ENCODE measurements at places on chromosomes 6 and 20.

DNA sequence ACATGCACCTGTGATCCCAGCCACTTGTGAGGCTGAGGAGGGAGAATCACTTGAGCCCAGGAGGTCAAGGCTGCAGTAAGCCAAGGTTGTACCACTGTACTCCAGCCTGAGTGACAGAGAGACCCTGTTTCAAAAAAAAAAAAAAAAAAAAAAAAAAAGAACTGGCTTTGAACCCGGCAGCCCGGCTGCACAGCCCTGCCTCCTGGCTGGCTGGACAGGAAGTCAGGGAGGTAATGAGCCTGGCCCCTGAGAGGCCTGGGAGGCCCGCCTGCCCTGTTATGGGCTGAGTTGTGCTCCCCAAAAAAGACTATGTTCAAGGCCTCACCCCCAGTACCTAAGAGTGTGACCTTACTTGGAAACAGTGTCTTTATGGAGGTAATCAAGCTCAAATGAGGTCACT, 65.6 kb downstream of the ABHD12 start:
- H3K27ac ChIP-seq = no peak overlapping the region
- H3K27me3 ChIP-seq = no peaks in the 10 kb centered on the region
- DNase-seq = no peak
- no peak overlapping the region for H3K4me3 ChIP-seq
- no peaks in the 10 kb centered on the region for H3K36me3 ChIP-seq

DNA sequence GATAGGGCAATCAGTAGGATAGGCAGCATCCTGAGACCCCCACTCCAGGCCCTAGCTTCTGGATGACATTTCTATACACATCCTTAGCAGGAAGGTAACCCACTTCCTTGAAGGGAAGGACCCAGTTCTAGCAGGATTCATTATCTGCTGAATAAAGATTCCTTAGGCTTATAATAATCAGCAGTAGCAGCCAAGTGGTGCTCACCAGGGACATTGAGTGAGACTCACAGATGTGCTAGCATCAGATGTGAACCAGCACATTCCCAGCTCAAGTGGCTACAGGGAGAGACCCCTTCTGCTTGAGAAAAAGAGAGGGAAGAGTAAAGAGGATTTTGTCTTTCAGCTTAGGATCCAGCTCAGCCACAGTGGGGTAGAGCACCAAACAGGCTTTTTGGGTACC, 244.8 kb upstream of the UFL1 start:
- DNase-seq = no peak
- no peaks in the 10 kb centered on the region for H3K27me3 ChIP-seq
- no peaks in the 10 kb centered on the region for H3K36me3 ChIP-seq
- no peak overlapping the region for H3K4me3 ChIP-seq

GRCh38 chr6:63553208-63553607, 19.1 kb upstream of the LOC128125822 start:
- H3K27me3 ChIP-seq = no peaks in the 10 kb centered on the region
- no peak overlapping the region for H3K27ac ChIP-seq
- no peak for DNase-seq
- H3K4me3 ChIP-seq = no peak overlapping the region
- no peaks in the 10 kb centered on the region for H3K36me3 ChIP-seq

DNA sequence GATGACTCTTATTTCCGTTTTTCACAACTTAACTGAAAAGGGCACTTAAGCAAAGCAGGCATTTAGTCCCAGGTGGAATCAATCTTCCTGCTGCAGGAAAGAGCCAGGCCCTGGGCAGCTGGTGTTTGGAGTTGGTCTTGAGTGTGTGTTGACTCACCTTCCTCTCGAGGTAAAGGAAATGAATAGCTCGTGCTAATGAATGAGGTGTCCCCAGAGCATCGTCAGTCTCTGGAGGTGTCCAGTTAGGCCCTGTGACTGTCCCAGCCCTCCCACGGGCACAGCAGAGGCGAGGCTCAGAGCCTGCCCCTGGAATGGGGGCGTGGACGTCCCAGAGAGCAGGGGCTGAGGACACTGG, 277.7 kb downstream of the NRN1 start:
- H3K27ac ChIP-seq = no peak overlapping the region
- no peak for DNase-seq
- H3K4me3 ChIP-seq = no peak overlapping the region
- no peaks in the 10 kb centered on the region for H3K36me3 ChIP-seq

DNA sequence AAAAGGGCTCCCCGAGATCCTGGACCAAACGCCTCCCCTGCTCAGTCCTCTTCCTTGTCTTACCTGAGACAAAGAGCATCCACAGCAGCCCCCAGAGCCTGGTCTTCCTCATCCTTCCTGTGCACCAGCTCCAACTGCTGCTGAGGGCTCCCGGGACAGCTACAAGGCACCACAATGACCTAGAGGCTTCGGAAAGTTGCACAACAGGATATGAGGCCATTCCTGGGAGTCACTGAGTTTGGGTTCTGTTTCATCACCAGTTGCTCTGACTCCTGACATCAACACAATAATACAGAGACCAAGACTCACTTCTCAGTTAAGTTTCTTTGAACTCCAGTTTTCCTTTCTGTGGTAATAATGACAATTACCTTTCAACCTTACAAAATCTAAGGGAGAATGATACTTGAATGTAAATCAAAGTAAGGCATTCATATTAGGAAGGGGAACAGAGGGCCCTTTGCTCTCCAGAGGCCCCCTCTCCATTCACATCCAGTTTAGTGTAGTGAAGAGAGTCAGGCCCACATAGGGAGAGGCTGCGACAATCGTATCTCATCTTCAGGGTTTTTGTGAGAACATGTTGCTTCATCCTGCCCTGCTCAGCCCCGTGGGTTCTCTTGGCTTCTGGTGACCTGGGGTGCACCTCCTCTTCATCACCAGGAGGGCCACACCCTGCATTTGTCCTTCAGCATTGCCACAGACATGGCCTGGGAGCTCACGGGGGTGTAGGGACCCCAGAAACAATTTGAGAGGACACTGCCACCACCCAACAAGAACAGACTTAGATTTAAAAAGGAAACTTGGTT, at the start of gene TREM1:
Gene TREM1 (minus strand): TSS at position 139 of the 803 bp plus-strand sequence. CDS start 27 bp downstream, at position 112.
- H3K4me1 ChIP-seq = no peaks in the 10 kb centered on the region
- DNase-seq = no peak
- H3K27me3 ChIP-seq = no peaks in the 10 kb centered on the region
- no peaks in the 10 kb centered on the region for H3K36me3 ChIP-seq
- no peak within 1 kb of the TSS for H3K27ac ChIP-seq

DNA sequence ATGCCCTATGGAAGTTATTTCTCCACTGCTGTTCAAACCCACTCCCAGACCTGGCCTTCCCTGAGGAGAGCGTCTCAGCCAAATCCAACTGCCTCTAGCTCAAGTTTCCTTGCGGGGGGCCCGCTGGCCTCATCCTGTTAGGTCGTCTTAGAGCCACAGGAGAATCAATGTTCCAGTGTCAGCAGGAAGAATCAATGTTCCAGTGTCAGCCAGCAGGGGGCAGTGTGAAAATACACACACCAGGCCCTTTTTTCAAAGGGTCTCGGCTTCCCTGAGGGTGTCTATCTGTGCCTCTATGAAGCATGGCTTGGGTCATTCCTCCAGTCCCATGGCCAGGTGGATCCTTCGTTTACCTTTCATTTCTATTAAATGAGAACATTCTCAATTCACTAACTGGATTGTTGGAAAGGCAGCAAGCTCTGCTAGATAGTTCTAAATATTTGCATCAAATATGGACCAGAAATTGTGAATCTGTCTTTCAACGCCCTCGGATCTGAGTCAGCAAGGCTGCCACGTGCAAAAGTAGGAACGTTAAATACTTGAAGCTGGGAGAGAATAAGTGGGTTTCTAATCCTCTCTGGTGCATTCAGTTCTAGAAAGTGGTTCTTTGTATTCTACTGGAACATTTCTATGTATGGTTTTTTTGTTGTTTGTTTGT, 19.2 kb downstream of the PRND start:
- no peak overlapping the region for H3K4me3 ChIP-seq
- H3K27me3 ChIP-seq = no peaks in the 10 kb centered on the region
- no peaks in the 10 kb centered on the region for H3K36me3 ChIP-seq
- no peak for DNase-seq
- no peak overlapping the region for H3K27ac ChIP-seq

DNA sequence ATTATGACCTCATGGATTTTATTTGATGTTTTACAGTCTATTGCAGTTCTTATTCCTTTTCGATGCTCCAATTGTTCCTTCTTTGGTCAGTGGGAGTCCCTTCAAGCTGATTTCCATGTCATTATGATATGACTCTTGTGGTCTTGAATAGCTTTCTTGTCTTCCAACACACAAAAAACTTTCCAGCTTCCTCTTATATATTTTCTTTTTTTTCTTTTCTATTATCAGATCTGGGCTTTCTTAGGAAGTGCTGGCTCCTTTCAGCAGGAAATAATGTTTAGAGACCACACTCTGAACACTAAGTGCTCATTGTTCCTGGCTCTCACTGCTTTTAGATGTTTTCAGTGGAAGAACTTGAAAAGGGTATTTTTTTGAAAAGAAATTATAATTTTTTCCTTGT, 3.1 kb upstream of the SLC17A1 start:
- no peaks in the 10 kb centered on the region for H3K36me3 ChIP-seq
- H3K4me3 ChIP-seq = no peak overlapping the region
- no peaks in the 10 kb centered on the region for H3K27me3 ChIP-seq
- H3K27ac ChIP-seq = no peak overlapping the region

GRCh38 chr20:3013771-3014170, 29.7 kb upstream of the GNRH2 start:
- H3K27me3 ChIP-seq = no peaks in the 10 kb centered on the region
- H3K36me3 ChIP-seq = peaks cover 51% of the 10 kb centered on the region
- no peak for DNase-seq
- H3K27ac ChIP-seq = no peak overlapping the region
- H3K4me1 ChIP-seq = no peaks in the 10 kb centered on the region

DNA sequence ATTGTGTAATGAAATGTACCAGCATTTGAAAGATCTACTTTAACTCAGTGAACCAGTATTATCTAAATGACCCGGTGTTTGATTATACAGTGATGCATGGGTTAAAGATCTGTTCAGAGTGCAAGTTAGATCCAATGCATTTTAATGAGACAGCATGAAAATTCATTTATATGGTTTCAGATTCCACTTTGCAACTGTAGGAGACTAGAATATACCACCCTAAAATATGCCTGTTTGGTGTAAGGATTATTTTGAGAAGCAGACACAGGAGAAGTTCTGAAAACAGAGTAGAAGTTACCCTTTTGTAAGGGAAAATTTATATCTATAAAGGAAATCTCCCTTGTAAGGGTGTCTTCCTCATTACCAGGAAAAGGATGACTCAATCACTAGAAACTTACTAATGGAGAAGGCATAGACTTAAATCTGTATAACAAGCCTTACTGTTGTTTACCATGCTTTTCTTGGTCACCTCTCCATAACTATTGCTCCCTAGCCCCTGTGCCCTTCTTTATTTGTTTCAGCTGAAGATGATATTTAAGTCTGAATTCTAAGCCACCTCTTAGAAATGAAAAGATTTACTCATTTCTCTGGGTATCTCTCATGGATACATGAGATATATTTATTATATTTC, 105.4 kb downstream of the NCOA3 start:
- no peak for DNase-seq
- H3K4me3 ChIP-seq = no peak overlapping the region
- H3K4me1 ChIP-seq = peaks cover 3% of the 10 kb centered on the region
- H3K27ac ChIP-seq = no peak overlapping the region

DNA sequence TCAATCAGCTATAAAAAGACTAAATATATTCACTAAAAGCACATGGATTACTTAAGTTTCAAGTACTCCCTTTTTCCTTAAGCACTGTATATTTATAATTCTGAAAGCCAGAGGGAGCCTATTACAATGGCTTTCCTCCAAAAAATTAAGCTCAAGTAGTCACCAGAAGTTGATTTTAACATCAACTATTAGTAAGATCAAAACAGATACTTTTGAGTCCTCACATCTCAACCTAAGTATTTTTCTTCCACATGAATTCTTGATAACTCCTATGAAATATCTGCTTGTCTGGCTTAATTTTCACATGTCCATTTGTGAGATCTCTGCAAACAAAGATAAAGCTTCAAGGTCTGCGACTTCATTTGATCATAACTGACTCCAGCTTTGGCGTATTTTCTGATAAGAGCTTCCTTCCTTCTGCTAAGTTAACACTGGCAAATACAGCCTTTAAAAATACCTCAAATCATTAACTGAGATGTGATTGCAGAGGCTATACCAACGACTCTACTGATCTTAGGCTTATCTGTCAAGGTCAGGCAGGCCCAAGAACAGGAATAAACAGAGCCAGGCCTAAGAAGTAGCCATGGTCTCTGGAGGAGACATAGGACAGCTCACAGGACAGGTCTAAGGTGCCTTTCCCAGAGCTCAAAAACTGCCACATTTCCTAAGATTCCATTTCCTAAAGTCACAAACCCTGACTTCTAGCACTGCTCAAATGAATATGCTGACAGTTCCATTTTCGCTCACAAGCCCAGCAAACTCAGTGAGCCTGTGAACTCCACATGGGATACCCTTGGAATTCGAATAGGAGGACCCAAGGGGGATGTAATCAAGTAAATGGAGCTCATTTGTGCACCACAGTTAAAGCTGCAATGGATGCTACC, 10.0 kb downstream of the SNX5 start:
- no peak overlapping the region for H3K4me3 ChIP-seq
- no peak for DNase-seq
- H3K27ac ChIP-seq = peak overlapping the region; percentile 53
- H3K36me3 ChIP-seq = no peaks in the 10 kb centered on the region
- H3K27me3 ChIP-seq = no peaks in the 10 kb centered on the region
- H3K4me1 ChIP-seq = peaks cover 67% of the 10 kb centered on the region

DNA sequence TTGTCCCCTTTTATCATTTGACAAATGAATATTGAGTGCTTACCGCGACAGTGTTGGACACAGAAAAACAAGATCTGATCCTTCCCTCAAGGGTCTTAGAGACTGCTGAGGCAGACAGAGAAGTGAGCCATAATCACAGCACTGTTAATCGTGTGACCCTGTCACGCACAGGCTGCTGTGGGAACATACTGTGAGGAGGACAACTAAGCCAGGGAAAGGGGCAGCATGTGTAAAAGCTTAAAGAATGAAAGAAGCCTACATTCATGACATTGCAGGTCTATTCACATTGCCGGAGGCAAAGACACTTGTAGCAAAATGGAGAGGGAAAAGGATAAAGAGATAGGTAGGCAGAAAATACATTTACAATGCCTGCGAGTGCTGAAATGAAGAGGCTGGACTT, 32.7 kb downstream of the TRDN start:
- H3K27me3 ChIP-seq = no peaks in the 10 kb centered on the region
- no peak for DNase-seq
- H3K4me1 ChIP-seq = no peaks in the 10 kb centered on the region
- no peak overlapping the region for H3K27ac ChIP-seq
